ENCODE measurements at places on chromosomes 7 and 10.
A peak's percentile ranks its signal among the peaks of the same experiment; 100 is the strongest.

DNA sequence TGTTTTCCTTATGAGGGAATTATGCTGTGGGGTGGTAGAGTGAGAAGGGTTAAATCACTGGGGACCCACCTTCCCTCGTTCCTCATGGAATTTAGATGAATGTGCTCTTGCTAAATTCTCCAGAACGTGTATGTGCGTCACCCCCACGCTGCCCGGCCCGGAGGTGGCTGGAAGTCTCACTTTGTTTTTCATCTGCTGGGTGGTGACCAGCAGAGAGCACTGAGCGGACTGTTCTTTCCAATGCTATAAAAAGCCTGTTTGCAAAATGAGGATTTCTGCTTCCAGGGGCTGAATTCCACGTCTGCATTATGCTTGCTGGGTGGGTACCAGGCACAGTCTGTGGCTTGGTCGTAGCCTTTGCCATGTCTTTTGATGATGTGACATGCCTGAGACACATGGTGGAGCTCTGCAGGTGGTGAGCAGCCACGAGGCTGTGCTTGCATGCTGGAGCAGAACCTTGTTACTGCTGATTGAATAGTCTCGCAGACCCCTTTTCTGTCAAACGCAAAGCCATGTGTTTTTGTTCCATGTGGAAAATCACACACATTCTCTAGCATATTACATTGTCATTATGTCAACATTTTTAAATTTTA, 31.9 kb upstream of the INSYN2A start:
- DNase-seq: no peak

- no peak for DNase-seq
Observed at GRCh38 chr10:23786594-23786993, 347.7 kb downstream of the OTUD1 start.

DNA sequence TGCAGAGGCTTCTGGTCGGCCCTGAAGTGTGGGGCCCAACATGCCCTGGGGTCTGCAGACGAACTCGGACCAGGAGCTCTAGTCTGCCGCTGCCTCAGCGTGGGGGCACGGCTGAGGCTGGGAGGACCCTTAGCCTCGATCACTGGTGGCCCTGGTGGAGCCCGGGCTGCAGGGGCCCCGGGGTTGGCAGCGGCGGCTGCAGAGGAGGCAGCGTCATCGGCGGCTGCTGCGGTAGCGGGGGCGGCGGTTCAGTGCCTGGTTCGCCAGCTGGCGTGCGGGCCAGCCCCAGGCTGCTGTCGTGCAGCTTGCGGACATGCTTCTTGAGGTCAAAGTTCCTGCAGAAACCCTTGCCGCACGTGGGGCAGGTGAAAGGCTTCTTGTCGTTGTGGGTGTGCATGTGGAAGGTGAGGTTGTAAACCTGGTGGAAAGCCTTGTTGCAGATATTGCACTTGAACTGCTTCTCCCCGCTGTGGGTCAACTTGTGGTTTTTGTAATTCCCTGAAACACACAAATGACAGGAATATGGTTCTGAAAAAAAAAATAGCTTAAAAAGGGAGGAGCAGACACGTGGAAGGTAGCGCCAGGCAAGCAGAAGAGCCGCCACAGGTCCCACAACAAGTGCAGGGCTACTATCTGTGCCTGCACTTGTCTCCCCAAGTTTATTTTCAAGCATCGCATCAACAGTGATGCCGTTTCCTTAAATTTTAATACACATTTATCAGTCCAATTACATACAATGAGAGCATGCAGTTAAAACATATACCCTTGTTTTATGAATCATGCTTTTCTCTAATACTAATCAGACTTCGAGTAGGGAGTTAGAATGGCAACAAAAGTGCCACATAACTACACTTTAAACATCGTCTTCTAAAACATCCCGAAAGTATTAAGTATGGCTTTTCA, 2.4 kb downstream of the FEZF1 start:
- no peak for DNase-seq

GRCh38 chr7:128322040-128322643, 21.6 kb downstream of the RBM28 start:
- DNase-seq: peak; percentile 44

DNA sequence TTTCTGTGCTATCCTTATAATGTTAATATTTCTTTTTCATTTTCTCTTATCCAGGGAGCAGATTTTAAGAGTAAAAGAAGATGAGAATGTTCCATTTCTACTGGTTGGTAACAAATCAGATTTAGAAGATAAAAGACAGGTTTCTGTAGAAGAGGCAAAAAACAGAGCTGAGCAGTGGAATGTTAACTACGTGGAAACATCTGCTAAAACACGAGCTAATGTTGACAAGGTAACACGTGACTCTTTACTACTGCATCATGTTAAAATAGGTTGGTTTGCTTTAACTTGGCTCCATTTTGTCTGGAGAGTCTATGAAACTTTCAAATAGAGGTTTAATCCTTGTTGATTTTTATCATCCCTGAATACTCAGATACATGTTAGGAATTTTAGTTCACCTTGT, 73.3 kb downstream of the RALA start:
- no peak for DNase-seq

DNA sequence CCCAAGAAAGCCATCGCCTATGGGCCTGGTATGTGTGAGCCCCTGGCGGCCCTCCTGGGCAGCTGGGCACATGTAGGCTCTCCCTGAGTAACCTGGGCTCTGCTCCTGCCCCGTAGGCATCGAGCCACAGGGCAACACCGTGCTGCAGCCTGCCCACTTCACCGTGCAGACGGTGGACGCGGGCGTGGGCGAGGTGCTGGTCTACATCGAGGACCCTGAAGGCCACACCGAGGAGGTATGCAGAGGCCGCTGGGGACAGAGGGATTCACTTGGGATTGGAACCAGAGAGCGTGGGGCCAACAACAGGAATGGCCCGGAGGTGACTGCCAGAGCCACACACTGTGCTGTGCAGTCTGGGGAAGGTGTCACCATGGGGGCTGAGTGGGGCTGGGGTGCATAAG, 7.3 kb downstream of the FLNC start:
- DNase-seq: no peak

DNA sequence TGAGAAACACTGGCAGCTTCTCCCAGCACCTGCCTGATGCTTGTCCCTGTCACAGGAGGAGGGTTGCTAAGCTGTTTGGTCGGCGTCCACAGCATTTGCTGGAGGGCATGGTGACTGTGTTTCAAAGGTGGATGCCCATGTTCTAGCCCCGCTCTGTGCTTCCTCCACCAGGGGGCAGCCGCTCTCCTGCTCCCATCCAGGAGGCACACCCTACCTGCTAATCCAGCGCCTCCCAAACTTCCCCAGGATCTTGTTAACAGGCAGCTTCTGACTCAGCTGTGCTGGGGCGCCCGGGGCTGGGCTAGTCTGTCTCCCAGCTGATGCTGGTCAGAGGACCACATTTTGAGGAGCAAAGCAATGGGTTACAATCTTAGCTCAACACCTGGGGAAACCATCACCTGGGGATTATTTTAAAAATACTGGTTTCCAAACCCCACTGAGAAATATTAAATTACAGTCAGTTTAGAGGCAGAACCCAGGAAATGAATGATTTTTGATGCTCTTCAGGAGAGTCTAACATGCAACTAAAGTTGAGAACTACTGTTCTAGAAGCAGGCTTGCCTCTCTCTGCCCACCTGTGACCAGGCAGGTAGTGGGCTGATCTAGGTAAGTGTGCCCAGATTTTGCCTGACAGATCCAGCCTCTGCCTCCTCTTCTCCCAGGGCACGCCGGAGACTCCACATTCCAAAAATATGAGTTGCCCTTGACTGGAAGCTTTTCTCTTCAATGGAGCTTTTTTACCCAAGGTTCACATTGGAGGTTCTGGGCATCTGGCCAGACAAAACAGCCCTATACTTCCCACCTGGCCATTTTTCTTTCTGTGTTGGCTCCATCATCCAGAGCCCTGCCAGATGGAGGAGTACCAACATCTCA, 92.7 kb upstream of the GPR26 start:
- DNase-seq: no peak

- DNase-seq: no peak
Observed at GRCh38 chr10:7609556-7609955, 57.2 kb downstream of the ITIH5 start.

GRCh38 chr7:2105280-2105679, 127.5 kb downstream of the MAD1L1 start:
- no peak for DNase-seq

- no peak for DNase-seq
Observed at GRCh38 chr7:40186586-40186985, 51.8 kb downstream of the SUGCT start.

- DNase-seq: no peak
Observed at GRCh38 chr10:128443925-128444518, 317.8 kb upstream of the MKI67 start.

GRCh38 chr10:6148251-6148701, 54.5 kb upstream of the PFKFB3 start:
- no peak for DNase-seq

GRCh38 chr7:100476101-100476780, 2.8 kb downstream of the TSC22D4 start:
- DNase-seq: no peak

DNA sequence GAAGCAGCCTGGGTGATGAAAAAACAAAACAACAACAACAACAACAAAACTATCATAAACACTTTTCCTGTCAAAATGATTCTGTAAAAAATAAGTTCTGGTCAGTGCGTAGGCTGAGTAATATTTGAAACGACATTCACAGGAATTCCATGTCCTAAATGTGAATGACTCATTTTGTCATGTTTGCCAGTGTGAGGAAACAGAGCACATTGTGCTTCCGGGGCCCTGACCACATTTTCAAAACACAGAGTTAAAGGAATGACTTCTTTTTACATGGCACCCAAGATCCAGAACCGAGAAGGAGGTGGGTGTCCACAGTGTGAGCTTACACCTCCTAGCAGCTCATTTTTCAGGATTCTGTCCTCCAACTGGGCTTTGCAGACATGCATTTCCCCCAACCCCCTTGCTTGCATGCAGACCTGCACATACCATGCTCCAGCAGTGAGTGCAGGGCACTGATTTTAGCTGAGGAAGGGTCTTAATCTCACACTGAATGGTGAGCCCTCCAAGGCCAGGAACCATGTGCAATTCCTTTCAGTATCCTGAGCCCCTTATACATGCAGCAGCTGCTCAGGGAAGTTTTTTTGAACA, 3.0 kb downstream of the CLRN3 start:
- DNase-seq: no peak

DNA sequence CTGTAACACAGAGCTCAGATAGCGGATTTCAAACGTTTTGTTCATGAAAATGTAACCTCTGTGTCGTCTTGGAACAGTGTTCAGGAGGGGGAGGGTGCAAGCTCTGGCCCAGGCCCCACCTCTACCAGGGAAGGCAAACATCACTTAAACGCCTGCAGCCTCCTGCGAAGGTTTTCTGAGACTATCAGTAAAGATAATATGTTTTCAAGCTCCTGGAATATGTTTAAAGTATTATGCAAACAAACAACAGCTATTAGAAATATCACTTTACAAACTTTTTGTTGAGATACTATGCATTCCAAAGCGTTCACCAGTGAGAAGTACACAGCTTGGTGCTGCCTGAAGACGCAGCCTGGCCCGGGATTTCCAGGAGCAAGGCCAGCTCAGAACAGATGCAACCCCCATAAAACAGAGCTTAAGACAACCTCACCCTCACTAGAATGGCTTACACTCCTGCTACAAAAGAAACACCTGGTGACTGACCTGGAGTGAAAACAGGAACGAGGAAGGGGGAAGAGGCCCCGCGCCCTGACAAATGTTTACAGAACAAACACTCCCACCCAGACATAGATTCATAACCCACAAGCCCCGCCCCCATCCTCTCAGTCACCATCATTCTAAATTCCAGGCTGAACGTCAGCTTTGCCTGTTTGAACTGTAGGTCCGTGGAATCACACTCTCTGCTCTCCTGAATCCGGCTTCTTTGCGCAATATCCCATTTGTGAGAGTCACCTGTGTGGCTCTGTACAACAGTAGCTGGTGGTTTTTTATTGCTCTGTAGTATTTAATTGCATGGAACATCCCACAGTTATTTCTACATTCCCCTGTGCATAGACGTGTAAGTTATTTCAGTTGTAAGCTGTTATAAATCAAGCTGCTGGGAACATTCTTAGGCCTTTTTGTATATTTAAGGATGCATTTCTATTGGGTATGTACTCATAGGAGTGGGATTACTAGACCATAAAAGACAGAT, 155.0 kb downstream of the PTPRN2 start:
- DNase-seq: peak; percentile 29

DNA sequence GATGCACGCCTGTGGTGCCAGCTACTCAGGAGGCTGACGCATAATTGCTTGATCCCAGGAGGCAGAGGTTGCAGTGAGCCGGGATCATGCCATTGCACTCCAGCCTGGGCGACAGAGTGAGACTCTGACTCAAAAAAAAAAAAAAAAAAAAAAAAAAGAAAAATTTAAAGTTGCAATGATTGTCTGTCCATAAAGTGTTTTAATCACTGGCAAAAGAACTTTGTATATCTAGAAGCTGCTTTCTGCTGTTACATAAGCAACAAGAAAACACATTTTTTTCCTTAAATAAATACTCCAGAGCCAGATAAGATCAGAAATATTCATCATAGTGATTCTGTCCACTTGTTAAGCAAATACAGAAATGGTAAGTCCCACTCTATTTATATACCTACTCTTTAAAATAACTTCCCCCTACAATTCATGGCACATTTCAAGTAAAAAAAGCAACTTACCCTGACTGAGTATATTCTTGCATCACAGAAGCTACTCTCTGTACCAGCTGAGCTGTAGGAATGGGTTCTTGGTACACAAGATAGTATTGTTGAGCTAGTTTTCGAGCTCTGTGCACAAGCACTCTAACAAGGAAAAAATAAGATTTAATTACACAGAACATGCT, 7.6 kb downstream of the PSMA2 start:
- no peak for DNase-seq

- DNase-seq: no peak
Observed at GRCh38 chr7:36001546-36001945, 151.5 kb upstream of the EEPD1 start.

GRCh38 chr7:133753513-133753912, 373.6 kb upstream of the LRGUK start:
- DNase-seq: no peak

DNA sequence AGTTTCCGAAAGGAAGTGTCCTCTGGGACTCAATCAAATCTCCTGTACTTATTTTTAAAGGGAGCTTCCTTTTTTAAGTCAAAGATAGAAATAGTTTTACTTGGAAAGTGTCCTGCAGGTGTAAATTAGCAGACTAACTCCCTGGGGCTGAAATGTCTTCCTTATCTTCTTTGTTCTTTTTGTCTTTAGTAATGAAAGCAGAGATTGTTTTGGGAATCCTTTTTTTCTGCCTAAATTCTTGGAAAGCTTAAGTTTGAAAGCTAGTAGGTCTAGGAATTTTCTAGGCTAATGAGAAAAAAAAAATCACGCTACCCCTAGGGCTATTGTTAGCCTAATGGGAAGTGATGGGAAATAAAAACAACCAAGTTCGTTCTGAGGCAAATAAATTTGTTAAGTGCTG, 139.1 kb upstream of the CSTF2T start:
- DNase-seq: no peak

GRCh38 chr10:64036321-64036930, 515.2 kb downstream of the REEP3 start:
- no peak for DNase-seq

DNA sequence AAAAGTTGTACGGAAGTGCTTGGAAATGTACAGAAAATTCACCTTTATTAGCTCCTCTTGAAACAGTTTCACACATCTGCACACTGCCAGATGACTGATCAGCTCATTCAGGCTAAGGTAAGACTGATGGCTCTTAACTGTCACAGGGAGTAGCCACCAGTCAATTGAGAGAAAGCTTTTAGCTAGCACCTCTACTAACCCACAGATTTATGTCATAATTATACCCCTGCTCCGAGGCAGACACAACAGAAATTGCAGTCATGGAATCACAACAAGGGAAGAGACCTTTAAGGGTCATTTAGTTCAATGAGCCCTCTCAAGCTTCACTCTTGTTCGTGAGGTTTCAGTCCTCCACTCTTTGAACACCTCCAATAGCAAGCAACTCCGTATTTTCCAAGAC, 235.4 kb downstream of the TRIL start:
- peak; percentile 30 for DNase-seq

- DNase-seq: no peak
Observed at GRCh38 chr10:119461923-119462322, 80.6 kb downstream of the RGS10 start.

Measured in DMS79 (cell line).